CD4-positive, alpha-beta T cell treated with Interleukin-12 subunit alpha and Interleukin-12 subunit beta, for 1 hour (primary cell): ENCODE measurements at places on chromosomes 1 and 21.

DNA sequence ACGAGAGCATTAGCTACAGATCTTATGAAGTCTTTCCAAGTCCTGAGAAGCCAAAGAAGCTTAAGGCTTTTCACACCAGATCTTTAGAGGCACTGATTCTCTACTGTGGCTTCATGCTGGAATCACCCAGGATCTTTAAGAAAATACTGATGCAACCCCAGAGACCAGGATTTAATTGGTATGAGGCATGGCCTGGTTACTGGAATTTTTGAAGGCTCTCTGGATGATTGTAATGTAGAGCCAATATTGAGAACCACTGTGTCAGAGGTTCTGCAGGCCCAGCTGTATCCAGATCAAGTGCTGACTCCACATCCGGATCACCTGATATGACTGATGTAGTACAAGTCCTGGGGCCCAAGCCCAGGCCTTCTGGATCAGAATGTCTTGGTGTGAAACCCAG lies 105.7 kb downstream of the PLPPR5 start:
- no peak for DNase-seq

DNA sequence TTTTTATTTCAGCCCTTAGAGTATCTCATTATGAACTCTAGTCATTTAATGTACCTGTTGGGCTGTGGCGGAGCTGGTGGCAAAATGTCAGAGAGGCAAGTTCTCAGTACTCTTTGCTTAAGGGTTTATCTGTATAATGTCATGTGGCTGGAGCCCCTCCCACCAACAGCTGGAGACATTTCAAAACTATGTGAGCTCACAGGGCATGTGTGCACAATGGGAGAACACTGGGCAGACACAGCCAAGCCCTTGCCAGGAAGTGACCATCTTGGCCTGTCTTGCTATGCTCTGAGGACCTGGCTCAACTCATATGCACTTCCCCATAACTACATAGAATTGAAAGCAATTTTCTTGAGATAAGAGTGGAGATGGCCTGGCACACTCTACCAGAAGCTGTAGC lies 296.4 kb downstream of the PTPRU start:
- DNase-seq, result no peak

DNA sequence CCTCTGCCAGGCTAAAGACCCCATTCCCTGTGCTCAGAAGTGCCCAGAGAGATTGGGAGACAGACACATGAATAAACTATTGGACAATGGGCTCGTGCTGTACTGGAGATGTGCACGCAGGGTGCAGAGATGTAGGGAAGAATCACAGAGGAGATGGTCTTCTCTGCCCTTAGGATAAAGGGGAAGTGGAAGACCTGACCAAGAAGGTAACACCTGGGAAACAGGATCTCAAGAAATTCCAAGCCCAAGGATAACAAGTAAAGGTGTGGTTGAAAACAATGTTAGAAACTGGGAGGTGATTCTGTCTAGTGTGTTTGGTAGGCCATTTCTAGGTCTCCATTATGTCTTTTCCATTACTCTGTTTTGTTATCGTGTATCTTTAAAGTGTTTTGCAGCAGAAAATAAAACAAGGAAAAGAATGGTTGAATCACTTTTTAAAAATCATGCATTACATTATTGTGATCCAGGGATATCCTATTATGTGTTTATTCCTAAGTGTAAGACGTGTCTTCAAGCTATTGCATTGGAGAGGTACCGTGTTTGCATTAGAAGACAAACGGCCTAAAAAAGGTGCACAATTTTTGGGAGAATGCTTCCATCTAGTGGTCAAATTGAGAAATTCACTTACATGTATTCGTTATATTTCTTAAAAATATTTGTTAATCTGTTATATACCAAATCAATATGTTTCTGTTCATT lies 40.8 kb upstream of the KCTD3 start:
- peak; percentile 45 for DNase-seq

DNA sequence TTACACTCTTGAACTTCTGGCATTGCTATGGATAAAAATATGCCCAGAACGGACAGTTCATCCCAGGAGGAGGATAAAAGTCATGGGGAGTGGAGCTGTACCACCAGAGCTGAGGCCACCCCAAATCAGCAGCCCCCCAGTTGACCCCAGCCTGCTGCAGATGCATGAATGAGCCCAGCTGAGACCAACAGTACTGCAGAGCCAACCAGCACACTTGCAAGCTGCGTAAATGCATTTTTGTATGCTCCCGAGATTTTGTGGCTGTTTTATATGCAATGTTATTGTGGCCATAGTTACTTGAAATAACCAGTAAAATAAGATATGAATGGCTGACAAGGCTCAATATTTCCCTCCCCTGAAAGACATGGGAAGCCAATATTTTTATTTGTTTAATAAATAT lies 264.6 kb downstream of the DUSP10 start:
- DNase-seq, result no peak

- DNase-seq, result no peak
Observed at GRCh38 chr1:54302951-54303843, 103.0 kb downstream of the SSBP3 start.

GRCh38 chr1:96130432-96130831 lies 591.2 kb upstream of the PTBP2 start:
- no peak for DNase-seq

- DNase-seq, result peak; percentile 36
Observed at GRCh38 chr1:207579436-207579799, 65.5 kb upstream of the CR1L start.

DNA sequence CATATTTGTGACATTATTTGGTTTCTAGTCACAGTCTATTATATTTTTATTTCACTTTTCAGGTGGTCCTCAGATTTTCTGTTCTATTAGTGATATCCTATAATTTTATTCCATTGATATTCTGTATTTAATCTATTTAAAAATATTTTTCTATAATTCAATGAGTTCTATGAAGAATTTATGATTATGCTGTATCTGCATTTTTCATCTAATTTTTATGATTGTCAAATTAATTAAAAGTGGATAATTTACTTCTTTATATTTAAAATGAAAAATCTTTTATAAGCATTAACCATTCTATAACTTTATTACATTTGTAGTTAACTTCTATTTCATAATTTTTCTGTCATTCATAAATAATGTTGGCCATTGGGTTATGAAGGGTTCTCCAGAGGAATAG lies 387.4 kb upstream of the LRRC7 start:
- DNase-seq, result no peak

DNA sequence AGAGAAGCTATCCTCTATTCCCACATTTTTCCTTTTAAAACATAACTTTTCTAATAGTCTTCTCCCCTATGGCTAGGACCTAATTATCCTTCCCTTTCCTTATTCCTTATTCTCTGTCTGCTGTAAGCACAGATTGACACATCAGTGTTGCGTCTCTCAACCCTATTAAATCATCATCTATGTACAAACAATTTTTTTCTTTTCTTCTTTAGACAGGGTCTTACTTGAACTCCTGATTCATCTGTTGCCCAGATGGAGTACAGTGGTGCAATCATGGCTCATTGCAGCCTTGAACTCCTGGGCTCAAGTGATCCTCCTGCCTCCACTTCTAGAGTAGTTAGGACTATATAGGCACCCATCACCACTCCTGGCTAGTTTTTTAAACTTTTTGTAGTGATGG lies 8.3 kb downstream of the KLHDC9 start:
- DNase-seq, result no peak

DNA sequence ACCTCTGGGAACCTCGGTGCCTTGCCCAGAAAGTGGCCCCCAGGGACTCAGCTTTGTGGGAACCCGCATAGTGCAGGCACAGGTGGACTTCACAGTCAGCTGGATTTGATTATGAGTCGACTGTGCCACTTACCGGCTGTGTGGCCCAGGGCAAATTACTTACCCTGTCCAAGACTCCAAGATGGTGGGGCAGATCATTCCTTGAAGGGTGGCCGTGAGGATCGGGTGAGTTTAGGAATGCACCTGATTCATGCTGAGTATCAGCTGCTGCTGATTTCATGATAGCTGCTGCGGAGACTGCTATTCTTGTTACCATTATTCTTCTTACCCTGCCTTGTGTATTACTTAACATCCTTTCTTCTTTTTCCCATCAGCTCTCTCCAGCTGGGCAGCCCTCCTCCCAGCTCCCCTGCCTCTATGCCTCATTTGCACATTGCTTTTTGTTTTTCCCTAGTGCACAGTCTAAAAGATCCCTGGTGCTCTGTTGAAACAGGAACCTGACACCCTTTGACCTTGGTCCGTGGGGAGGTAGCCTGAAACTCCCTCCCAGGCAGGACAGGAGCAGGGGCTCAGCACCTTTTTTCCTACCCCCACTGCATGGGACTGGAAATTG lies 40.5 kb upstream of the FHAD1 start:
- no peak for DNase-seq

DNA sequence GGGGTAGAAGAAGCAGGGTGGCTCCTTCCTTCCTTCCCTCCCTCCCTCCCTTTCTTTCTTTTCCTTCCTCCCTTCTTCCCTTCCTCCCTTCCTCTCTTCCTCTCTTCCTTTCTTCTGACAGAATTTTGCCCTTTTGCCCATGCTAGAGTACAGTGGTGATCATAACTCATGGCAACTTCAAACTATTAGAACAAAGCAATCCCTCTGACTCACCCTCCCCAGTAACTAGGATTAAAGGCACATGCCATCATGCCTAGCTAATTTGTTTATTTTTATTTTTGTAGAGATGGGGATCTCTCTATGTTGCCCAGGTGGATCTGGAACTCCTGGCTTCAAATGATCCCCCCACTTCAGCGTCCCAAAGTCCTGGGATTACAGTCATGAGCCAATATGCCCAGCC lies 10.0 kb upstream of the RPE65 start:
- no peak for DNase-seq

DNA sequence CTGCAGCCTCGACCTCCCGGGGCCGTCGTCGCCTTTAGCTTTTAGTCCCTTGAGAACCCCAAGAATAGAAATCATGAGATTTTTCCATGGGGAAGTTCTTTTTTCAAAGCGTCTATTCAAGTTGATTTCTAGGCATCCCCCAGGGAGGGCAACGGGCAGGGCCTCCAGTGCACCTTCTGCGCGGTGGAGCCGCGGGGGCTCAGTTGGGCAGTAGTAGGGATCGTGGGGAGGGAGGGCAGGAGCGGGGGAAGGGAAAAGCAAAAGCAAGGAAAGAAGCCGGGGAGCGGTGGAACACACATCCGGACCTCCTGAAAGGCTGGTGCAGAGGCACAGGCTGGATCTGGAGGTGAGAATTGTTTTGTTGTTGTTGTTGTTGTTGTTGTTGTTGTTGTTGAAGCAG lies 103.4 kb downstream of the PPIAL4G start:
- DNase-seq, result no peak

DNA sequence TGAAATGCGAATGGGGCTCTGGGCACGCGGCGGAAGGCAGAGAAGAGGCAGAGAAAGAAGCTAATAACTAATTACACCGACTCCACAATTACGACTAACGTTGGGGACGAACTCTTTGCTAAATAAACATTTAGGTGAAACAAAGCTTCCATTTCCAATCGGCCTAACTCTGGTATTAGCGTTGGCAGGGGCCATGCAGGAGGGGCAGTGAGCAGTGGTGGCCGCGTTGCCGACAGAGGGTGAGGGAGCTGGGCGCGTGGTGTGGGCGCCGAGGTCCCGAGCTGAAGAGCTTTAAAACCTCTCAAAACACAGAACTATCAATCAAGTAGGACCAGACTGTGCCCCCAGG lies 553 bp upstream of the NDUFV3 start:
- no peak for DNase-seq

DNA sequence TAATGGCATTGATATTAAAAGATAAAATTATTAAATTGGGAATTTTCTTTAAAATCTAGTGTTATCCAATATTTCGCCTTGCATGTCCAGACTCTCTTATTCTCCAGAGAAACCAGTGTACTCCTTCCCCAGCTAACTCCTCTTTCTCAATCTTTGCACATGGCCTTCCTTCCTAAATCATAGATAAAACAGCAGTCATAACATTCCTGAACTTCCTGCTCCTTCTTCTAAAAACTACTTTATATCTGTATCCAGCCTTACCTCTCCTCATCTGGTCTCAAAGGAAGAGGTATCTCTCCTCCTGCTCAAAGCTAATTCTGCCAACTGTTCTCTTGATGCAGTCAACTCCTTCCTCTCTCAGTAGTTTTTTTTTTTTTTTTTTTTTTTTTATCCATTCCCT lies 39.5 kb upstream of the NEK7 start:
- no peak for DNase-seq

DNA sequence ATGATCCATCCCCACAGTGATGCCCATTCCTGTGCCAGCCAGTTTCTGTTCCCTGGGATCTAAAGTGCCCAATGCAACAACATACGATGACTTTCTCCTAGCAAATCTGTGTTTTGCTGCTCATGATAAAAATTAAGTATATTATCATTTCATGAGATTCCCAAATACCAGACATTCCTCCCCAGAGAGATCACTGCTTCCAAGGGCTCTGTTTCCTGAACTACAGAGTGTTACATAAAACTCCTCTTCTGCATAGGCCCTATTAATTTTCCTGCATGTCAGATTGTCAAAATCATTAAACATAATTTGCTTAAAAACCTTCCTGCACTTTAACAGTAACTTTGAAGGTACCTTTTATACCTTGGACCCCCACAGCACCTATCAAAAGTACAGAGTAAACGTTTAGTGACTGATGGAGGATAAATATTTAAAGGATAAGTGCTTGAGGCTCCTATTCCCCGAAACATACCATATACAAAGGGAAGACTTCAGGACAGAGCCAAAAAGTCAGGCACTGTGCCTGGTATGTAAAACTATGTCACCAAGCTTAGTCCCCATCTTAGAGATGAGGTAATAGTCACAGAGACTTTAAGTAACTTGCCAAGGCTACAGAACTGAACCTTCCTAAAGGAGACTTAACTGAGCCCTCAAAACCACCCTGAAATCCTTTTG lies 50.2 kb downstream of the SLC25A24 start:
- DNase-seq, result no peak

DNA sequence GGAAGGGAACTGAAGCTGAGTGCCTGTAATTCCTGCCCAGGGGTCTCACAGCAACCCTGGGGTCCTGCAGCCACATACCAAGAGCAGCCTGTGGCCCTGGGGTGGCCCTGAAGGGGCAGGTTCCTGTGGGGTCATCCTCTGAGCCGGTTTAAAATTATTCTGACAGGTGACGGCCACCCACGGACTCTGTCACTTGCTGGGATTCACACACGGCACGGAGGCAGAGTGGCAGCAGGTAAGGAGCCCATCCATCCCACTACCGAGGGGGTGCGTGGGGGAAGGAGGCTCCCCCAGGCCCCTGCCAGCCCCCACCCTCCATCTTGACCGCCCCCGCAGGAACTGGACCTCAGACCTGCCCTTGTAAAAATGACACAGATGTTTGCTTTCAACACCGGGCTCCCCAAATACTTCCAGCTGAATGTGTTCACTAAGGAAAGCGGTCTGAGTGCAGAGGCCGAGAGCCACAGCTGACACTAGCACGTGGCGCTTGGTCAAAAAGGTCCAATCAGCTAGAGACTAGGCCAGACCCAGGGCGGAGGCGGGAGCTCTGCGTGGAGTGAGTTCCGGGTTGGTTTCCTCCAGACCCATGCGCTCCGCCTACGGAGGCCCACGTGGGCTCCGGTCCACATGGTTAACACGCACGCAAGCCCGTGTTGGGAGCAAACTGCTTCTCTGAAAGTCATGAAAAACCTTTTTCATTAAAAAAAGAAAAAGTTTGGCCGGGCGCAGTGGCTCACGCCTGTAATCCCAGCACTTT lies 10.0 kb downstream of the YBEY start:
- peak; percentile 45 for DNase-seq

- no peak for DNase-seq
Observed at GRCh38 chr1:203264052-203264501, 34.6 kb upstream of the CHIT1 start.

GRCh38 chr1:180548686-180549317 lies 10.0 kb upstream of the OVAAL start:
- DNase-seq, result no peak

- no peak for DNase-seq
Observed at GRCh38 chr1:102834688-102835320, 273.5 kb downstream of the COL11A1 start.
